ENCODE measurements at places on chromosomes 16 and 17.
A peak's percentile ranks its signal among the peaks of the same experiment; 100 is the strongest.

- peak; percentile 69 for DNase-seq
Observed at GRCh38 chr17:61139219-61139618, 260.4 kb upstream of the TBX2 start.

DNA sequence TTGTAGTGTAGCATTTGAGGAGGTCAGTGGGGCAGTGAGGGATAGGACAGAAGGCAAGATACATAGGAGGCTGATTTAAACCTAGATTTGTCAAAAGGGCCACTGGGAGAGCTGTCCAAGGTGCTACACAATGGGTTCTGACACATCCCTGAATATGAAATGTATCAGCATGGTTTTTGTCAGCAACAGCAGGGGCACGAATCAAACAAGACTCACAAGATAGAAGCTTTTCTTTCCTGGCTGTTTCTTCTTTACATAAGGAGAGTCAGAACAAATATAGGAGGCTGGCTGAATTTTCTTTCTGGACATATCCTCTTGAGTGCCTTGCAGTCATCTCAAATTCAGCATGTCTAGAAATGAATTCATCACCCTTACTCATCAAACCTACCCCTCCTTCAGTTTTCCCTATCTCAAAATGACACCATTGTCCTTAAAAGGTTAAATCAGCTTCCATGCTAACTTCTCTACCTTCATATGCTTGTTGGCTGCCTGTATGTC is 130.5 kb downstream of the NPIPB5 start:
- DNase-seq = no peak

DNA sequence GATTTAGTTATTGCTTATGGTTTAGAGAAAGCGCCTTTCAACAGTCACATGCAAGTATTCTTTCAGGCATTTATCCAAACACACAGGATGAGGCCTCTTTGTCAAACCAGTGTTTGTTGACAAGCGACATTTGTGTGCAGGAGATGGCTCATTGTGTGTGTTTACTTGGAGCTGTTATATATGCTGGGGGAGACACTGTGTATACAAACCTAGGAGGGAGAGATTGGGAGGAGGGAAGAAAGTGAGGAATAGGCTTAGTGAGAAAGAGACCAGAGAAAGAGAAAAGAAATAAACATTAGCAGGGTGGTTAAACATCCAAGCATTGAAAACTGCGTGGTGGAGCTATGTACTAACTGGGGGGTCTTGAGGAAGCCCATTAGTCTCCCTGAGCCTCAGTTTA is 437.6 kb downstream of the MAF start:
- no peak for DNase-seq

DNA sequence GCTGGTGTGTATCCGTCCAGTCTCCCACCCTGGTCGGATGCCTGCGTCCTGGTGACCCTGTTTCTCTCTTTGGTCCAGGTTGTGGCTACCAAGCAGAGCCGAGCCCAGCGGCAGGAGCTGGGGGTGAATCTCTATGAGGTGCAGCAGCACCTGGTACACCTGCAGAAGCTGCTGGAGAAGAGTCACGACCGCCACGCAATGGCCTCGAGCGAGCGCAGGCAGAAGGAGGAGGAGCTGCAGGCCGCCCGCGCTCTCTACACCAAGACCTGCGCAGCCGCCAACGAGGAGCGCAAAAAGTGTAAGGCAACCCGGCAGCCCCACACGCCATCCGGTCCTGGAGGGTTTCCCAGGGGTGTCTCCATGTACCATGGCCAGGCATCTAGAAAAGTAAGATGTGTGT is 13.5 kb downstream of the CCDC40 start:
- no peak for DNase-seq

DNA sequence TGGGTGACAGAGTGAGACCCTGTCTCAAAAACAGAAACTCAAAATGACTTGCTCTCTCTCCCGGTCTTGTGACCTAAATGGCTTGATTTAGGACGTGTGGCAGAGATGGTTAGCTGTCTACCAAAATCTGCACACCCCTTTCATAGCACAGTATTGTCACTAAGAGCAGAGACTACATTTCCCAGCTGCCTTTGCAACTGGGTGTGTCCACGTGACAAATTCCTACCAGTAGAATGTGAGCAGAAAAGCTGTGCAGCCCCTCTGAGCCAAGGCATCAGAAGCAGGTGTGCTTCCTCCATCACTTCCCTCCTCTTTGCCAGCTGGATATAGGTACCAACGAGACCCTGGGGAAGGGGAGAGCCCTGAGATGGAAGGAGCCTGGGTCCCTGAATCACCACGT is 25.5 kb downstream of the GPR142 start:
- no peak for DNase-seq

GRCh38 chr16:70391881-70392481 is 45.3 kb downstream of the DDX19A start:
- no peak for DNase-seq

- no peak for DNase-seq
Observed at GRCh38 chr16:88503374-88503770, 50.3 kb downstream of the ZFPM1 start.

- no peak for DNase-seq
Observed at GRCh38 chr16:11175787-11176341, 80.1 kb downstream of the SOCS1 start.

- DNase-seq = no peak
Observed at GRCh38 chr16:48421741-48422140, 36.5 kb upstream of the SIAH1 start.

DNA sequence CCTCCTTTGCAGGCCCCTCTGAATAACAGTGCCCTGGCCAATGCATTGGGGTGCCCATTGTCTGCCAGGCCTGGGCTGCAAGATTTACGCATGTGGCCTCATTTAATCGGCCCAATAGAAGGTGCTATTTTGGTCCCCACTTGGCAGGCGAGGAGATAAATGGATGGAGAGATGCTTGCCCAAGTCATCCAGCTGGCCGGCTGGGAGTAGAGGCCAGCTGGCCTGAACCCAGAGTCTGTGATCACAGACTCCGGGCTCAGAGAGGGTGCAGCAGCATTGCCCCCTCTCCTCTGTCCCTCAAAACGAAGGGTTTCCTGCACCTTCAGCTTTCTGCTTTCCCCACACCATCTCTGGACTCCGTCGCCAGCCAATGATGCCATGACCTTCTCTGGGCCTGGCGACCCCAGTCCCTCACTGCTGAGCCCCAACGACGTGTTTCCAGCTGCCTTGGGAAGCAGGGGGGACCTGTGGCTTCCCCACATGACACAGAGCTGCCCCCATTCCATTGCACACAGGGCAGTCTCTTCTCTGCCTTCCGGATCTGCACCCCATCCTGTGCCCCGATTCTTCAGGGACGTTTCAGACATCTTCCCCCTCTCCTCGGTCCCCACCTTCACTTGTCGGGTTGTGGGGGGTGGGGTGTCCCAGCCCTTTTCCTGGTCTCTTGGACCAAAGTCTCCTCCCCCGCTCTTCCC is 3.5 kb upstream of the ADGRG1 start:
- no peak for DNase-seq

DNA sequence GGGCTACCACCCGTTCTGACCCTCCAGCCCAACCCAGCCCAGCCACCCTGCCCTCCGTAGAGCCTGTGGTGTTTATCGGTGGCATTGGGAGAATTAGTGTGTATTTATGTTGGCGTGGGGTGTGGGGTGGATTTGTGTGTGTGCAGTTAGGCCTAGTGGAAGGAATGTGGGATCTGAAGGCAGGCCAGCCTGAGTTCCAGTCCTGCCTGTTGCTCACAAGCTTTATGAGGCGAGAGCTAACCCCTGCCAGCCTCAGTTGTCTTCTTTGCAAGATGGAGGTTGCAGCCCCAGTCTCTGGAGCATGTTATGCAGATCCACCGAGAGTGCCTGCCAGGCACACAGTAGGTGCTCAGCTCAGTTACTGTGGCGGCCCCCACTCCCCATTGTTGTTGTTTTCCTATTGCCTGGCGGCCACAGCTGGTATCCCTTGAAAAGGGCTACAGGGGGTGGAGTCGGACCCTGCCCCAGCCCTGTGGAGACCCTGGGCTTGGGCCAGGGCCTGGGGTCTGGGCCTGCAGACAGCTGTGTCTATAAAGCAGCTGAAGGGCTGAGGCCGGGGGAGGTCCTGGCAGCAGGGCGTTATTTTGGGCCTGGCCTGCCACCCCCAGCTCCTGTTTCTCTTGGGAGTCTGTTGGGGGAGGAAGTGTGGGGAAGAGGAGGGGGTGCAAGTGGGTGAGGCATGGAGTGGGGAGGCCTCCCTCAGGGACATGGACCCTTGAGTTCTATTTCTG is 5.1 kb downstream of the ERBB2 start:
- DNase-seq = no peak

GRCh38 chr16:55377840-55378239 is 53.8 kb downstream of the IRX6 start:
- DNase-seq = no peak

DNA sequence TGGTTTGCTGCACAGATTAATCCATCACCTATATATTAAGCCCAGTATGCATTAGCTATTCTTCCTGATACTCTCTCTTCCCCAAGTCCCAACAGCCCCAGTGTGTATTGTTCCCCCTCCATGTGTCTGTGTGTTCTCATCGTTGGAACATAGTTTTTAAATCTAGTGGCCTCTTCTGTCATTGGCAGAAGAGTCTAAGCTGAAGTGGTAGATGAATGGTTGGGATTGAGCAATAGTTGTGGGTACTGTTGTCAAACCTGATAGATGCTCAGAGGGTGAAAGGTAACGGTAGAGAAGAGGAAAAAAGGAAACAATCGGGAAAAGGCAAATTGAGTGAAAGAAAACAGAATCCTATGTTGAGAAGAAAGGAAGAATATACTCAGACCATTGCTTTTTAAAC is 29.9 kb downstream of the MAP3K3 start:
- no peak for DNase-seq

DNA sequence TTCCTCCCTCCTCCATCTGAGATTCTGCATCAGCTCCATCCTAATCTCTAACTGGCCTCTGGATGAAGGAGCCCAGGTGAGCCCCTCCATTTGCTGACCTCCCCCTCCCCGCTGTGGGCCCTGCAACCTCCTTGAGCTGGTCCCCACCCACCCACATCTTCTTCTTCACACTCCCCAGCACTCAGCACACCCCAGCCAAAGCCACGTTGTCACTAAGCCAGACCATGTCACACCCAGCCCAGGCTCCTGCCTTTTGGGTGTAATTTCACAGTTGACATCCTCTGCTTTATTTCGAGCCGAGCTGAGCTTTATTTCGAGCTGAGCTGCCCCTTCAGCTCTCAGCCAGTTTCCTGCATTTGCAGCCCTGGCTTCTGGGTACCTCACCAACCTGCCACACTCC is 282.7 kb upstream of the TNRC6C start:
- no peak for DNase-seq

- no peak for DNase-seq
Observed at GRCh38 chr17:49316258-49316570, 45.8 kb downstream of the ZNF652 start.

- DNase-seq = no peak
Observed at GRCh38 chr17:52451294-52451861, 292.9 kb upstream of the CA10 start.

DNA sequence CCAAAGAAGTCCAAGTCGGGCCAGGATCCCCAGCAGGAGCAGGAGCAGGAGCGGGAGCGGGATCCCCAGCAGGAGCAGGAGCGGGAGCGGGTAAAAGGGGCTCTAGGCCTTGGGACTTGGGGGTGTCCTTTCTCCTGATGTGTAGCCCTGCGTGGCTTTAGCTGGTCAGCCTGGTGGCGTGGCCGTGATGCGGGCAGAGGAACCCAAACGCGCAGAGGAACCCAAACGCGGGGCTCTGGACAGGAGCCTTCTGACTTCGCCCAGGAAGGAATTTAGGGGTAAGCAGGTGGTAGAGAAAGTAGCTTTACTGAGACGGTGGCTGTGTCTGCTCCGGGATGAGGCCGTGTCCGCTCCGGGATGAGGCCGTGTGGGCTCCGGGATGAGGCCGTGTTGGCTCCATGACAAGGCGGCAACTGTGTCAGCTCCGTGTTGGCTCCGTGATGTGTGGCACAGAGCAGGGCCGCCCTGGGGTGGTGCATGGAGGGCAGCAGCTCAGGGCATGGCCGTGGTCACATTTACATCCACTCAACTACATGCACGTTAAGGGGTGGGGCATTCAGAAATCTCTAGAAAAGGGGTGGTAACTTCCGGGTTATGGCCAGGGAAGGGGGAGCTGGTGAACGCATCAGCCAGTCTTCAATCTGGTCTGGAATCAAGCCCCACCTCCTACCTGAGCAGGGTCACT is 19.5 kb downstream of the ASPSCR1 start:
- no peak for DNase-seq

- DNase-seq = no peak
Observed at GRCh38 chr17:66549311-66549704, 246.9 kb downstream of the PRKCA start.

GRCh38 chr17:34606763-34607162 is 27.4 kb downstream of the TMEM132E start:
- no peak for DNase-seq

DNA sequence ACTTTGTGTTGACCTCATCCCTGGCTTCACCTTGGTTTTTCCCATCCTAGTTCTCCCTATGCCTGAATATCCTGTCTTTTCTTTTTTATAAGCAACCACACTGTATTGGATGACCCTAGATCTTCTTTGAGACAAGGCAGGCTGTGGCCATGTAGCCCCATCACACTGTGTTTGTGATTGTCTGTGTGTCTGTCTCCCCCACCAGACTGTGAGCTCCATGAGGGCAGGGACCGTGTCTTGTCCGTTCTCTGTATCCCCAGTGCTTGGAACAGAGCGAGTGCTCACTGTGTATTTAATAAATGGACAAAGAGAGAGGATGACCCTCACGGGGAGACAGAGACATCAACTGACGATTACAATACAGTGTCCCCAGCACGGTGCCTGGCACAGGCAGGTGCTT is 7.1 kb downstream of the SLC25A39 start:
- DNase-seq = no peak

- DNase-seq = no peak
Observed at GRCh38 chr17:27550291-27550930, 80.6 kb upstream of the LGALS9 start.

- no peak for DNase-seq
Observed at GRCh38 chr17:78793415-78793814, 11.3 kb upstream of the CYTH1 start.

GRCh38 chr16:50731989-50732832 is 9.7 kb upstream of the CYLD start:
- no peak for DNase-seq

DNA sequence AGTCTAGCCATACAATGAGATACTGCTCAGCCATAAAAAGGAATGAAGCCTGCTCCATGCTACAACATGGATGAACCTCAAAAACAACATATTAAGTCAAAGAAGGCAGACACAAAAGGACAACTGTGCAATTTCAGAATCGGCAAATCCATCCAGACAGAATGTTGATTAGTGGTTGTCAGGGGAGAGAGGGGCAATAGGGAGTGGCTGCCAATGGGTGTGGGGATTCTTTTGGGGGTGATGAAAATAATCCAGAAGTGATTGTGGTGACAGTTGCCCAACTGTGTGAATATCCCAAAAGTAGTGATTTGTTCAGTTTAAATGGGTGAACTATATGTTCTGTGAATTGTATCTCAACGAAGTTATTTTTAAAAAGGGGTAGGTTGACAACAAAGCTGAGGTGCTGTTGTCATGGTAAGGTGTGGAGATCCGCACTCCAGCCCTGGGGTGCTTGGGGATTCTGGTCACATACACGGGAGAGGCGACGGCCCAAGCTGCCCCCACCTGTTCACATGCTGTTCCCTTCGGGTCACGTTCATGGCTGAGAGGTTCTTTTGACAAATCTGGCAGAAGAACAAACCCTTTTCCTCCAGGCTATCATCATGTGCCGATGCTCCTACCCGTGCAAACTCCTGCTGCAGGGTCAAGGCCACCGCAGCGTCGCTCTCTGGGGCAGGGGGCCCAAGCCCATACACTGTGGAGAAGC is 9.6 kb downstream of the SLX4 start:
- DNase-seq = no peak

All from HTR-8/SVneo (cell line).